Chondrocyte (in vitro differentiated cells): ENCODE measurements at places on chromosomes 6 and 20.

GRCh38 chr6:8057263-8057662 lies 6.9 kb downstream of the BLOC1S5 start:
- no peak for DNase-seq
- H3K27me3 ChIP-seq, result no peaks in the 10 kb centered on the region
- no peak overlapping the region for H3K27ac ChIP-seq
- H3K4me1 ChIP-seq, result peaks cover 13% of the 10 kb centered on the region
- peaks cover 3% of the 10 kb centered on the region for H3K36me3 ChIP-seq
- no peak overlapping the region for H3K4me3 ChIP-seq

GRCh38 chr6:22838345-22838744 lies 269.0 kb downstream of the HDGFL1 start:
- no peak overlapping the region for H3K4me3 ChIP-seq
- no peak overlapping the region for H3K27ac ChIP-seq
- no peaks in the 10 kb centered on the region for H3K4me1 ChIP-seq
- H3K27me3 ChIP-seq, result no peaks in the 10 kb centered on the region
- no peak for DNase-seq
- peaks cover 14% of the 10 kb centered on the region for H3K36me3 ChIP-seq

DNA sequence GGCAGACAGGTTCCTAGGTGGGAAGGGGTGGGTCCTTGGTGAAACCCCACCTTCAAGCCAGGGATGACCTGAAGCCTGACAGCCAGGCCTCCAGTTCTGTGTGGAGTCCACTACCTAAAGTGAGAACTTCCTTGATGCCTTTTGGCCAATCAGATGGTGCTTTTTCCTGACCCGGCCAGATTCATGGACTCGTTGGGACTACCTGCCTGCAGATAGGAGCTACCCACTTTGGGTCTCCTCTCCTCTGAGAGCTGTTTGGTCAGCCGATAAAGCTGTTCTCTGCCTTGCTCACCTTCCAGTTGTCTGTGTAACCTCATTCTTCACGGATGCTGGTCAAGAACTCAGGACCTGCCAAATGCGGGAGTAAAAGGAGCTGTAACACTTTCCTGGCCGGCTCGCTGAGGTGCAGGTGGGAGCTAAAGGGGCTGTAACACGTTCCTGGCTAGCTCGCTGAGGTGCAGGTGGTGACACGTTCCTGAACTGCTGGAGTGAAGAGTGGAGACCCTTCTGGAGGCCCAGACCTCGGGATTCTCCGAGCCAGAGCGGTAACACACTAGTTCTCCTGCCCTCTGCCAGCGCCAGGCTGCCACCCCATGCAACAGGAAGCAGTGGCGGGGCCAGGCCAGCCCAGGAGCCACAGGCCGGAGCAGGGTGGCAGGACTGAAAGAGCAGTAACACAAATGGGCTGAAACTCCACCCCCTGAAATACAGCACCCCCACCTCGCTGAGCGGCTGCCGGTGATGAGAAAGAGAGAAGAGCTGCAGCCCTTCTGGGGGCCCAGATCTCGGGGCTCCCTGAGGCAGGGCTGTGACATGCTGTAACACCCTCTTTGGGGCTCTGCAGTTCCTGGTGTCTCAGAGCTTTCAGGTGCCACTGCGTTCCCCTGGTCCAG lies 13.6 kb upstream of the DBNDD2 start:
- H3K36me3 ChIP-seq, result no peaks in the 10 kb centered on the region
- H3K4me3 ChIP-seq, result no peak overlapping the region
- H3K4me1 ChIP-seq, result peaks cover 4% of the 10 kb centered on the region
- no peaks in the 10 kb centered on the region for H3K27me3 ChIP-seq
- no peak for DNase-seq

- H3K27ac ChIP-seq, result no peak overlapping the region
- DNase-seq, result no peak
- no peaks in the 10 kb centered on the region for H3K4me1 ChIP-seq
Measured at GRCh38 chr20:51554538-51555165, 12.1 kb upstream of the NFATC2 start.

DNA sequence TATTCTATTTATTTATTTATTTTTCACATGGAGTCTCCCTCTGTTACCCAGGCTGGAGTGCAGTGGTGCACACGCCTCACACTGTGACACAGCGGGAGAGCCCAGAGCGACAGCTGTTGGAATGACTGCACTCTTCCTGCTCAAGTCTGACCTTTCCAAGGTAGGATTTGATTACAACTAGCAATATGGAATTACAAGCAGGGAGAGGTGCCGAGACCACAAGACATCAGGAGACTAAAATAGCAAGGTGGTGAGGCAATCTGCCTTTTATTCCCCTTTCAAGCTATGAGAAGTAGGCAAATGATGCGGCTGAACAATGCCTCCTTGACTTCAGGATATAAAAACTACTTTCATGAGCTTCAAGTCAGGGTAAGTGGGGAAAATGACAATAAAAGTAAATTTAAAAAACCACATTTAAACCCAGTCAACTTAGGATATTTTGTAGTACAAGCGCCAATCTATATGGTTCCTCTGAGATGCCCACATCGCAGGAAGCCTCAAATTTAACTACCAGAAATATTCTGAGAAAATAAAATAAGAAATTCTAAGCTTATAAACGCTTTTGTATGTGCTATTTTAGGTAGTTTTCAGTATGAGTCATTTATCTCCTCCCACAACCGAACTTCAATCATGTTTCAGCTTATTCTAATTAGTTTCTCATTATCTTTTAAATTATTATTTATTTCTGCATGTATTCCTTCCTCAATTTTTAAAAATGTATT lies 146.9 kb upstream of the SGK1 start:
- no peak overlapping the region for H3K4me3 ChIP-seq
- H3K27me3 ChIP-seq, result no peaks in the 10 kb centered on the region
- no peaks in the 10 kb centered on the region for H3K36me3 ChIP-seq
- DNase-seq, result no peak
- H3K27ac ChIP-seq, result peak overlapping the region; percentile 81
- H3K4me1 ChIP-seq, result peaks cover 43% of the 10 kb centered on the region

DNA sequence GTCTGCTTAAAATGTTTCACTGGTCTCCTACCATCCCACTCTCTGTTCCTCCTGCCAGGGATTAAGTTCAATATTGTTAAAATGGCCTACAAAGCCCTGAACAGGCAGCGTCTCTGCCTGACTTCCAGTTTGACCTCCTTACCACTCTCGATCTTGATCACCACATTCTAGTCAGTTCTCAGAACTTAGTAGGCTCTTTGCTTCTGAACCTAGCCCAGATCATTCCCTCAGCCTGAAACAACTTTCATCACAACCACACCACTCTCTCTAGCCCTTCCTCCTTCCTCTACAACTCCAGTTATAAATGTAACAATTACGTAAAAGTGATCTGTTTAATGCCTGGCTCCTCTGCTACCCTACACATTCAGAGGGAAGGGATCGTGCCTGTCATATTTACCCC lies 53.3 kb downstream of the ATG5 start:
- H3K27me3 ChIP-seq, result no peaks in the 10 kb centered on the region
- no peak overlapping the region for H3K4me3 ChIP-seq
- H3K36me3 ChIP-seq, result no peaks in the 10 kb centered on the region

DNA sequence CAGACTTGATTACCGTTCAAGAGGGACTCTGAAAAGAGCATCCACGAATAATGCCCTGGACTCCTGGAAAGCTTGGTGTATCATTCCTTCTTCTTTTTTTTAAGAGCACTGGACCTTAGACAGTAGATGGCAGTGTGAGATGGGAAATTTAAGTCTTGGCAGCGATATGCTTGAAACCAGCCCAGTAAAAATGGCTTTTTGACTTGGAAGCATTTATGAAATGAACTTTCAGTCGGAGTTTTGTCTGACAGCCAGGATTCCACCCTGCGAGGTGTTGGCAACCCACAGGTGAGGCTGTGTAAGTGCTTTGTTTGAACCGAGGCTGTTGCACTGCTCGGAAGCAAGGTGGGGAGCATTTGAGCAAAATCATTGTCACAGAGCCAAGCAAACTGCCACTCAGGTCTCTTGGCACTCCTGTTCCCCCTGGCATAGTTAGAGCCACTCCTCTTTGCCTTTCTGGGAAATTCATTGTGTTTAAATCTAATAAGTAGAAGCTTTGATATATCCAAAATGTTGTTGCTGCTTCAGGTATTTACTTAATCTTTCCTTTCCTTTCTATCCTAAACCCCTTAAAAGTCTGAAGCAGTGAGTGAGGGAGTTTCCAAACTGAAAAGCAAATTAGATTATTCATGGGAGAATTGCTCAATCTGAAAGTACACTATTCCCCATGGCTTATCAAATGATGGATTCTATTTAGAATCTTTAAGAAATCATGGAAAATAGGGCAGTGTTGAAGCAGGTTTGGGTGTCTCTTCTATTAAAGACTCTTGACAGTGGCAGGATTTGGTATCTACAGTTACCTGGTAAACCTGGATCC lies 272.8 kb upstream of the SLC35B3 start:
- H3K4me1 ChIP-seq, result peaks cover 6% of the 10 kb centered on the region
- H3K36me3 ChIP-seq, result no peaks in the 10 kb centered on the region
- H3K27ac ChIP-seq, result no peak overlapping the region
- H3K27me3 ChIP-seq, result no peaks in the 10 kb centered on the region
- no peak for DNase-seq

GRCh38 chr20:1625083-1625690 lies 5.4 kb upstream of the SIRPB1 start:
- H3K36me3 ChIP-seq, result no peaks in the 10 kb centered on the region
- peaks cover 14% of the 10 kb centered on the region for H3K27me3 ChIP-seq
- H3K4me3 ChIP-seq, result no peak overlapping the region
- no peak overlapping the region for H3K27ac ChIP-seq
- no peaks in the 10 kb centered on the region for H3K4me1 ChIP-seq

GRCh38 chr6:156988276-156989158 lies 211.3 kb downstream of the ARID1B start:
- no peak overlapping the region for H3K27ac ChIP-seq
- DNase-seq, result no peak
- no peaks in the 10 kb centered on the region for H3K27me3 ChIP-seq
- no peak overlapping the region for H3K4me3 ChIP-seq
- peaks cover 40% of the 10 kb centered on the region for H3K4me1 ChIP-seq

DNA sequence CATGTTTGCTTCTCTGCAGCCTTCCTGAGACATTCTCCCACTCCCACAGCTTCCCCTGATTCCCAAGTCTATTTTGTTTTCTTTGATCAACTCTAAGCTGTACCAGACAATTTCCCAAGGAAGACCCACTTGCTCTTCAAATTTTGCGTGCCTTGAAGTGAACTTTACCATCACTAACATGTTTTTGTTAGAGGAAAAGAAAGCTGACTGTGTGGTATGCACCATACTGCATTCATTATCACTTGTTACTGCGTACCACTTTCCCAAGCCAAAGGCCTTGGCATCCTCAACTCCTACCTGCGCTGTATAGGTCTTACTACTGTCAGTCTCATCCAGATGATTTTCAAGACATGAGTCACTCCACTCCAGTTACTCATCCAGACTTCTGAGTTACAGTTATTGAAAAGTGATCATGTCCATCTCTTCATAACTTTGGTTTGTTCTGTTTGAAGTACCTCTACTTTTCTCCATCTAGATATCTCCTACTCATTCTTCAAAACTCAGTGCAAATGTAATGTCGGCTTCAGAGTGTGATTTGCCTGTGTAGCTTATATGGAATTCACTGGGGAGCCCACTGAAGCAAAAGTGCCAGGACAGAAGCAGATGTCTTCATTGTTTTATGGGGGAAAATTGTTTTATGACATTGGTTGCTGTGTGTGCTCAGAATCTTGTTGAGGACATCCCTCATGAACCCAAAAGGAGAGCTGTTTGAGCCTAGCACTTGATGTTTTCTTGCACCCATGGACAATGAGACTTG lies 5.2 kb downstream of the RPS12 start:
- peaks cover 45% of the 10 kb centered on the region for H3K36me3 ChIP-seq
- DNase-seq, result no peak
- no peaks in the 10 kb centered on the region for H3K27me3 ChIP-seq
- no peak overlapping the region for H3K4me3 ChIP-seq
- H3K27ac ChIP-seq, result peak overlapping the region; percentile 64
- H3K4me1 ChIP-seq, result peaks cover 55% of the 10 kb centered on the region

- DNase-seq, result no peak
- H3K27ac ChIP-seq, result peak overlapping the region; percentile 83
- peaks cover 16% of the 10 kb centered on the region for H3K36me3 ChIP-seq
- no peaks in the 10 kb centered on the region for H3K27me3 ChIP-seq
- peaks cover 40% of the 10 kb centered on the region for H3K4me1 ChIP-seq
Measured at GRCh38 chr6:56505512-56506260, 137.0 kb downstream of the DST start.

DNA sequence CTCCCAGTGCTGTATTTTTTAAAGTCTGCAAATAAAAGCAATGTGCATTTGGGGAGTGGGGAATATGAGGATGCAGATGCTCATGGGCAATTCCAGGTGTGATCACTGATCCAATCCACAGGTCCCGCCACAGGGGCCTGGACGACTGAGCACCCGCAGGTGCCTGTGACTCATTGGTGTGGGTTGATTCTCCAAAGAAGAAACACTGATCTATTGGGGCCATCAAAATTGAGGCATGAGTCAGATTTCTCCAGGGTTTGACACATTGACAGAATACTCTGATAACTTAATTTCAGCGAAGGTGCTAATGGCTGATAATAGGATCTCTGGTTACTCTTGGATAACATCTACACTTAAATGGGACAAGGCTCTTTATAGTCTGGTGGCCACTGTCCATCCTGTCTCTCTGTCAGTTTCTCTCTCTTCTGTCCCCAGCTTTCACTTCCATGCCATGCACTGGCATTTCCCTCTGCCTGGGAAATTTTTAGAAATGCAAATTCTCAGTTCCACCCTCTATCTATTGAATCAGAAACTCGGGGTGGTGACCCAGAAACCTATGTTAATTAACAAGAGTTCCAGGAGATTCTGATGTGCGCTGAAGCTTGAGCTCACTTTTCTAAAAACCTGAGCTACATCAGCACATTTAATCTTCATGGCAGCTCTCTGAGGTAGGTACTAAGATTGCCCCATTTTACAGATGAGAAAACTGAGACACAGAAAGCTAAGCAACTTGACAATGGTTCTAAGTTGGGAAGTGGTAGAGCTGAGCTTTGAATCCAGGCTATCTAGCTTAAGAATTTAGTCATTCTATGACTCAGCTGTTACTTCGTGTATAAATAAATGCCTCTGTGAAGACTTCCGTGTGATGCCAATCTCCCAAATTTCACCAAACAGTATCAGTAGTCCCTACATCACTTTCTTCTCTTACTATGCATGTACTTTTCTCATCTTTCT lies 10.2 kb upstream of the RCAN2 start:
- H3K4me1 ChIP-seq, result peaks cover 27% of the 10 kb centered on the region
- H3K27me3 ChIP-seq, result peaks cover 7% of the 10 kb centered on the region
- DNase-seq, result no peak

GRCh38 chr6:37033819-37034795 lies 28.7 kb downstream of the FGD2 start:
- no peak overlapping the region for H3K4me3 ChIP-seq
- DNase-seq, result no peak
- H3K36me3 ChIP-seq, result peaks cover 2% of the 10 kb centered on the region

GRCh38 chr6:129163551-129163950 lies 280.6 kb downstream of the LAMA2 start:
- no peak overlapping the region for H3K27ac ChIP-seq
- H3K4me3 ChIP-seq, result no peak overlapping the region
- no peaks in the 10 kb centered on the region for H3K27me3 ChIP-seq
- H3K36me3 ChIP-seq, result no peaks in the 10 kb centered on the region
